ENCODE measurements at places on chromosomes 5 and 9. TPM values are rescaled to one million over a fixed set of nuclear protein-coding genes. Genes with fewer than 3 reads are reported as not detected.

- DNase-seq = no peak
These were observed 79.1 kb downstream of the FEM1C start for GRCh38 chr5:115465431-115465830.

- no peak for DNase-seq
These were observed 8.6 kb downstream of the SUSD1 start for GRCh38 chr9:112166176-112167140.

DNA sequence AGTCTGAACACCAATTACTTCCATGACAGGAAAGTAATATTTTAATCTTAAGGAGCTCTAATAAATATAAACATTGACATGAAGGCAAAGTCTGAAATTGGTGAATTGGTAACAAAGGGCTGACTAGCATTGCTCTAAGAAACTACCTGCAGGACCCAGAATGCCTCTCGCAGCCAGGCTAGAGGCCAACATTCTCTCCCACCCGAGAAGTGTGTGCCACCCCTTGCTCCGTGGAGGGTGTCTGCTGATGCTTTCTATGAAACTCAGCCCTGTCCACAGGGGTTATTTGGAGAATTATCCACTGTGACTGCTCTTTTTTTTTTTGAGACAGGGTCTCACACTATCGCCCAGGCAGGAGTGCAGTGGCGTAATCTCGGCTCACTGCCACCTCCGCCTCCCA lies 81.4 kb downstream of the USP20 start:
- DNase-seq = no peak

GRCh38 chr9:131492070-131492469 lies 10.6 kb upstream of the POMT1 start:
- DNase-seq = no peak

Gene CCL21
- total RNA-seq = not detected
